ENCODE measurements at places on chromosomes 13 and 19.
A peak's percentile ranks its signal among the peaks of the same experiment; 100 is the strongest.

- DNase-seq, result no peak
These were observed 1.5 kb downstream of the KCNJ14 start for GRCh38 chr19:48456864-48457263.

- DNase-seq, result no peak
These were observed 11.6 kb downstream of the PARP4 start for GRCh38 chr13:24500977-24501376.

DNA sequence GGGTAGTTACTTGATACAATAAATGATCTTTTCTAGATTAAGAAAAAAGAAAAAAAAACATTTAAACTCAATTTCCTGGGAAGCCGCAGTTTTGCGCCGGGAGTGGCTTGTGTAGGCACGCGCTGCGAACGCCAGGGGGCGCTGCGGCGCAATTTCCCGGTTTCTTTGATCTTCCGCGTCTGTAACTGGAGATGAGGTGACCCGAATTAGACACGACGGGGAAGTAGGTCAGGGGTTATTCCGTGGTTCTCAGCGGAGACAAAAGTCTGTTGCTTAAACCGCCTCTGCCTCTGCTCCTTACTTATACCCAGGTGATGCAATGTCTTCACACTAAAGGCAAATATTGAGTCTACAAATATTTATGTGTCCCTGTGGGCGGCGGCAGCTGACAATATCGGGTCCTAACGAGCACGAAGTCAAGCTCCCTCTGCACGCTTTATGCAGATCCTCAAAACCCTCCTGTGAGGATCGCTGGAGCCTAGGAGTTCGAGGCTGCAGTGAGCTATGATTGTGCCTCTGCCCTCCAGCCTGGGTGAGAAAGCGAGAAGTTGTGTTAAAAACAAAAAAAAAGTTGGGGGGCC is 15.2 kb downstream of the STXBP2 start:
- peak; percentile 43 for DNase-seq

GRCh38 chr13:42153199-42154113 is 105.0 kb downstream of the DGKH start:
- no peak for DNase-seq
